Activated CD4-positive, alpha-beta T cell treated with anti-CD3 and anti-CD28 coated beads, Interleukin-2, amount 50 U/mL, for 24 hours (primary cell): ENCODE measurements at places on chromosomes 7 and 10.

- no peak for DNase-seq
Measured at GRCh38 chr7:69295977-69296376, 302.3 kb upstream of the AUTS2 start.

DNA sequence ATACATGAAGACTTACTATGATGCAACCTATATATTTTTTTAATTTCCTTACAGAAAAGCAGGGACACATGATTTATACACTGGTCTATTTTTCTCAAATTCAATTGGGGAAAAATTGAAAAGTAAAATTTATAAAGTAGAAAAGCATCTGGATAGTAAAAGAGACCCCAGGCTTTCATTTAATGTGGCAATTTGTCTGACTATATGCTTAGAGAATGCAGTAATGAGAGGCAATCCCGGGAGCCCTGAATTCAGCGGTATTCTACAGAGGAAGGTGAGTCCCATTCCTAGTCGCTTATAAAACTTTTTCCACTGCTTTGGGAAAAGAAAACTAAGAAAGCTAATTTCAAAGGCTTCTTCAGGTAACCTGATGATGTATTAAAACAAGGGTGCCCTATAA lies 167.1 kb downstream of the SEMA3D start:
- no peak for DNase-seq

- DNase-seq: no peak
Measured at GRCh38 chr10:70162151-70162891, 8.0 kb downstream of the SAR1A start.

DNA sequence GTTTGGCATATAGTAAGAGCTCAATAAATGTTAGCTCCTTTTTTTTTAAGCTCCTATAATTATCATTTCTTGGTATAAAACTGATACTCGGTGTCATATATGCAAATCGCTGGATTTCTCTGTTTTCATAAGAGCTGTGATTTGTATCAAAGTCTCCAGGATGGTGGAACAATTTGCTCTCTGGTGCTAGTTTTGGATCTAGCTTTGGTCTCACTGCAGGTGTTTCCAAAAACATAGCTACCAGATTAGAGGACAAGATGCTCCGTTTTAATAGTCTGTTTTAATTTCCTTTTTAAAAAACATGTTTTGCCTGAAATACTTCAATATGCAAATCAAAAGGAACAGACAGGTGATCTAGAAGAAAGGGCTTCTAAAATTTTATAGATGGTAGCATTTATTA lies 25.3 kb downstream of the ADAM22 start:
- no peak for DNase-seq

DNA sequence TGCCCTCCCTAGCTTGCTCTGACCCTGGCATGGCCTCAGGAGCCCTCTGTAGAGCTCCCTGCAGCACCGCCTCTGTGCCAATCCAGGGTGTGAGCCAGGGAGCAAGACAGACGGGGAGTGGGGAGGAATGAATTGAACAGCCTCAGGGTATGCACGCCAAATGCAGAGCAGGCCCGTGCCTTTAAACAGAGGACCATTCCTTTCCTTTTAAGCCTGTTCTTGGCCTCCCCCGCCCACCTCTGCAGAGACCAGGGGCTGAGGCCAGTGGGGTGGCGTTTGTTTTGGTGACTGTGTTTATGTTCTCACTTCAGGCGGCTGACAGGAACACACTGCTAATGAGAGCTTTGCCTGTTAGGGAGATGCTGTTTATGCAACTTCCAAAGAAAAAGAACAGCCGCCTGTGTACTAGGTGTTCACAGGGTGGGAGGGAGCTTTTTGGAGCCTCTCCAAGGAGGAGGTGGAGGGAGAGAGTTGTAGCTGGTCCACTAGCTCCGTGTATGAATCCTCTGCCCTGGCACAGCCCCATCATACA lies 528.1 kb upstream of the DPP6 start:
- DNase-seq: no peak

DNA sequence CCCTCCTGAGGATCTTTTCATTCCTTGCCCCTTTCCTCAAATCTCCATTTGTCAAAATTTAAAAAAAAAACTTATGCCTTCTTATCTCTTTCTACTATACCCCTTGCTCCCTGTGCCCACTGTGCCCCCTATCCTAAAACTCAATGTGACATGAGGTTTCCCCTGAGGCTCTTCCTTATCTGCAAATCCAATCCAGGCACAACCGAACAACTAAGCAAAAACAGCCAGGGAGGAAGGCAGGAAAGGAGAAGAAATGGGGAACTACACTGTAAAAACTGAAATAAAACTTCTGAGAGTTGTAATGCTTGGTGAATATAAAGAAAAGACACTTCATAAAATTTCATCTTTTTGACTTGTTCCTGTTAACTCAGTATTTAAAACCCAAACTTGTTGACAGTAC lies 54.2 kb downstream of the CRPPA start:
- no peak for DNase-seq

- no peak for DNase-seq
Measured at GRCh38 chr7:12945901-12946300, 258.5 kb downstream of the ARL4A start.

DNA sequence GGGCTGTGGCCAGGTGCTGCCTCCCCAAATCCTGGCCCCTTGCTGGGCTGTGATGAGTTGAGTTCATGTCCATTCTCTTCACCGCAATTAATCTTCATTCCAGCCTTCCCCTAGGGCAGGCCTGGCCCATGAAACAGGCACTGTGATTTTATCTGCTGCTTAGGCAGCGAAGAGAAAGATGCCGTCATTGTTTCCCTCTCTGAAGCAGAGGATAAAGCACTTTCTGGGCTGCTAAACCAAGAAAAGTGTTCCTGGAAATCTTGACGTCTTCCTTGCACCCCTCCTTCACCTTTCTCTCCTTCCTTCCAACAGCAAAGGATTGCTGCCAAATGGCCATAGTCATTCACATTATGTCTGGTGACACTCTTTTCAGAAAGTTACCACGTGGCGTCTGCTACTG lies 265.9 kb downstream of the ZEB1 start:
- no peak for DNase-seq

DNA sequence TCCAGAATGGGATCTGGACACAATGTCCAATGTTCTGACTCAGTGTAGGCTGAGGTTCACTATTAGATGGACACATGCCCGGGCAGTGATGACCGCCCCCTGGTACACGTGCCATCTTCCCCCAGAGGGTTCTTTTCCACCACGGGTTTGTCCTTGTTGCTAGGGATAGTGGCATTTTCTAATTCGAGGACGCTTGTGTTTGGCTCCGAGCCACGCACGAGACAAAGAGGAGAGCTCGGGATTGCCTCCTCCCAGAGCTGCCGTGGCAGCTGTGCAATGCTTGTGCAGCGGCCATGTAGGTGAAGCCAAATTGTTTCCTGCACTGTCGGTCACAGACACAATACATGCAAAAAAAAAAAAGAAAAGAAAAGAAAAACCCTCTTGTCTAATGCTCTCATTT lies 207.5 kb downstream of the PAXIP1 start:
- no peak for DNase-seq

- no peak for DNase-seq
Measured at GRCh38 chr7:44735403-44736165, 13.1 kb upstream of the ZMIZ2 start.

DNA sequence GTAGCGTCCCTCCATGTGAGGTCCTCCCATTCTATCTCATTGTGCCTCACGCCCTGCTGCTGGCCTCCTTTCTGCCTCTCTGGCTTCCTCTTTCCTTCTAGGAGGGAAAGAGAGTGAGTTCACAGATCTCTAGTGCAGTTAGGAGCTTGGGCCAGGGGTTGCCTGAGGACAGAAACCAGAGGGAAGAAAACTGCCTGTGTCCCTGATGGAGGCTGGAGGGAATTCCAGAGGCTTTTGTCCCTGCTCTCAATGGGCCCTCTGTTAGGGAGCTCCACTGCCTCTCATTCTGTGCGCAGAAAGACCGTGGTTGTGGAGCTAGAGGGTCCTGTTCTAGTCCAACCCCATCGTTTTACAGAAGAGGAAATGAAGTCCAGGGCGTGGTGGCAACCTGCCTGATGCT lies 4.6 kb downstream of the MARVELD1 start:
- no peak for DNase-seq

GRCh38 chr10:90213346-90213745 lies 512.0 kb downstream of the KIF20B start:
- no peak for DNase-seq

DNA sequence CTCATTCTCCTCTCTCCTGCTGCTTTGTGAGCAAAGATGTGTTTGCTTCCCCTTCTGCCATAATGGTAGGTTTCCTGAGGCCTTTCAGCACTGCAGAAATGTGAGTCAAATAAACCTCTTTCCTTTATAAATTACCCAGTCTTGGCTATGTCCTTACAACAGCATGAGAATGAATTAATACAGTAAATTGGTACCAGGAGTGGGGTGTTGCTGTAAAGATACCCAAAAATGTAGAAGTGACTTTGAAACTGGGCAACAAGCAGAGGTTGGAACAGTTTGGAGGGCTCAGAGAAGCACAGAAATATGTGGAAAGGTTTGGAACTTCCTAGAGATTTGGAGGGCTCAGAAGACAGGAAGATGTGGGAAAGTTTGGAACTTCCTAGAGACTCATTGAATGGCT lies 388.7 kb upstream of the GHITM start:
- DNase-seq: no peak

GRCh38 chr7:95927756-95928155 lies 155.4 kb downstream of the DYNC1I1 start:
- DNase-seq: no peak

DNA sequence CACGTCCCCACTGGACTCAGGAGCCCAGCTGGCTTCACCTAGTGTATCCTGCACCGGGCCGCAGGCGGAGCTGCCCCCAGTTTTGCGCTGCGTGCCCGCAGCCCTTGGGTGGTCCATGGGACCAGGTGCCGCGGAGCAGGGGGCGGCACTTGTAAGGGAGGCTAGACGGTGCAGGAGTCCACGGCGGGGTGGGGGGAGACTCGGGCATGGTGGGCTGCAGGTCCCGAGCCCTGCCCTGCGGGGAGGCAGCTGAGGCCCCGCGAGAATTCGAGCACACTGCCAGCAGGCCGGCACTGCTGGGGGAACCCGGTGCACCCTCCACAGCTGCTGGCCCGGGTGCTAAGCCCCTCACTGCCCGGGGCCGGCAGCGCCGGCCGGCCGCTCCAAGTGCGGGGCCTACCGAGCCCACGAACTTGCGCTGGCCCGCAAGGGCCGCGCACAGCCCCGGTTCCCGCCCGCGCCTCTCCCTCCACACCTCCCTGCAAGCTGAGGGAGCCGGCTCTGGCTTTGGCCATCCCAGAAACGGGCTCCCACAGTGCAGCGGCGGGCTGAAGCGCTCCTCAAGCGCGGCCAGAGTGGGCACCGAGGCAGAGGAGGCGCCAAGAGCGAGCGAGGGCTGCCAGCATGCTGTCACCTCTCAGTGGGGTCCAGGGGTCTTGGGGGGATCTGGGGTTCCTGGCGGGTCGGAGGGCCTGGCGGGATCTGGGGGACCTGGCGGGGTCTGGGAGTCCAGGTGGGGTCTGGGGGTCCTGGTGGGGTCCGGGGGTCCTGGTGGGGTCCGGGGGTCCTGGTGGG lies 81.4 kb downstream of the VIPR2 start:
- DNase-seq: no peak

- DNase-seq: no peak
Measured at GRCh38 chr7:93117327-93117726, 452 bp downstream of the SAMD9 start.

GRCh38 chr7:158020706-158021095 lies 566.9 kb downstream of the PTPRN2 start:
- DNase-seq: no peak

DNA sequence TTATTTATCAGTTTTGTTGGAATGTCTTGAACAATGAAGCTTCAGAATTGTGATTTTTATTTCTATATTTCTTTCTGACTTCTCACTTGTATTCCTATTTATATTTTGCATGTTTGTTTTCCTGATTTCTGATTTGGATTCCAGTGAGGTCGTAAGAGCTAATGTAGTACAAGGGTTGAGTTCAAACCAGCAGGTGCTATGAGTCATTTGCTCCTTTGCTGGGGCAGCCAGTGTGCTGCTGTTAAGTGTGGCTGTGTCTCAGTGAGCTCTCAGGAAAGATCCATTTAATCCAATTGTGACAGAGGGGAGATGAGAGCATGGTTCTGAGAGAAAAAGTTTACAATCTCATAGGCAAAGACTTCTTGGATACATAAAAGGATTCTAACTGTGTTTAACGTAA lies 48.6 kb downstream of the MCU start:
- DNase-seq: no peak

- DNase-seq: no peak
Measured at GRCh38 chr10:104509981-104510380, 131.1 kb upstream of the SORCS3 start.

- DNase-seq: no peak
Measured at GRCh38 chr7:115635376-115635775, 395.2 kb downstream of the TFEC start.

- DNase-seq: no peak
Measured at GRCh38 chr7:94972296-94972695, 64.9 kb downstream of the PPP1R9A start.

DNA sequence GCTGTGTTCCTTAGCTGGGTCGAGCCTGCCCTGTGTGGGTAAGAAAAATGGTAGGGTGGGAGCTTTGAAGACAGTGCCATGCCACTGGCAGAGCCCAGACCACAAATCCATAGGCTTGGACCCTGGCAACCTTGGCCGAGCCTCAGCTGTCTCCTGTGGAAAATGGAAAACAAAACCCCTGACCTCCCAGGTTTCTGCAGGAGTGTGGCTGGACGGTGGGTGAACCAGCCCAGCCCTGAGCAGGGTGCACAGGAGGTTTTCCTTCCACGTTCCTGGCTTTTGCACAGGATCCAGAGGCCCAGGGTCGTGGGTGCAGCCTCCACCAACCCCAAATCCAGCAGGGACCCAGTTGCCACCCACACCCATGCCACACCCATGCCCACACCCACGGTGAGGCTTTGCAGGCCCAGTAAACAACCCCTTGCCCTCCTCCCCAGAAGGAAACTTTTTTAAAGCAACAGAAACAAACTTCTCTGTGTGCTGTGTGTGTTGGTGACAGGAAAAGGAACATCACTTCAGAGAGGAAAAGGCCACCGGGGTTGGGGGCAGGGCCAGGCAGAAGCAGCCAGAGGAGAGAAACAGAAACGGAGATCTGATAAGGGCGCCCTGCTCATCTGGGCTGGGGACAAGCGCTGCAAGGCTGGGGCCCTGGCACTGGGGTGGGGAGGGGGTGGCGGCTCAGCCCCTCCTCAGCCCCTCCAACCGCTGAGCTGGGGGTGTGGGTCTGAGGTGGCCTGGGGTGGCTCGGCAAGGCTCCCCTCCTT lies 20.7 kb upstream of the ZMIZ1 start:
- no peak for DNase-seq

DNA sequence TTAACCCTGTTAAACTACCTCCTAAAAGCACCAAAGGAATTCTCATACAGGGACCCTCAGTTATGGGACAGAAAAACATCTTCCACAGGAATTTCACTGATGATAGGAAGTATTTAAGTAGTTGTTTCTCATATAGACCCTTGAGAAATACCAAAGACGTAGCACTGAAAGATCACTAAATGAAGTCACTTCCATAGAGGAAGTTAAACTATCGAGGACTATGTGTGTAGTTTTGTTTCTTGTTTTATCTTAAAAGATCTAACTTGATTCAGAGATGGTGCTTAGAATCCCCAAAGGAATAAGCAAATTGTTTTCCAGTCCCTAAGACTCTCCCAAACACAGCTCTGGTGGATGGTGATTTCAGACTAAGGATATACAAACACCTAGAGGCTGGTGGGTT lies 94.8 kb upstream of the AFAP1L2 start:
- DNase-seq: no peak
